Fibroblast of skin of abdomen (primary cell): ENCODE measurements at places on chromosomes 6 and 20.

GRCh38 chr20:62366370-62367135 is 559 bp downstream of the LAMA5 start:
- no peak for DNase-seq

DNA sequence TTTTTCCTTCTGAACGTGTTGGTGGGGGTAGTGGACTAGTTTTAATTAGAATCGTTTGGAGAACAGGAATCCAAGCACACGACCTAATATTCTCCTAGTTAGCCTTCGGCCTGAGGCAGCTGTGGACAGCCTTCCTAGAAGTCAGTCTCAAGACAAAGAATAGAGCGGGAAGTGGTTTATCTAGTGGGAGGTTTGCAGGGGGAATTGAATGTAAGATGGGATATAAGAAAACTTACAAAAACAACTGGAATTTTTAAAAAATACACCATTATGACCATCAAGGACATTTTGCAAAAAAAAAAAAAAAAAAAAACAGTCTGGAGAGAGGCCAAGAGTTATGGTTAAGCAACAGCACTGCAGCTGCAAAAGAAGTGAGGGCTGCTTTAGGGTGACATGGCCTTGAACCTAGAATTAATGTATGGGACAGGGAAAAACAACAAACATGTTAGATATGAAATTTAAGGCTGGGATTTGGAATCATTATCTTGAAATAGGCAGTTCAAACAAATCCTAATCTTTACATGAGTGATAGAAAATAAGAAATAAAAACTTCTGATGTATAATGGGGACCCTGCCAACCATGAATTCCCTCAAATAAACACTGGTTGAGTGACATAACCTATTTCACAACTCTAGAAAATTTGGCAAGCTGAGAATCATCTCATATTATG is 40.2 kb downstream of the PLAGL1 start:
- peak; percentile 27 for DNase-seq

- no peak for DNase-seq
Measured at GRCh38 chr20:37161830-37162549, 17.1 kb upstream of the RPN2 start.

- DNase-seq, result no peak
Measured at GRCh38 chr6:158077676-158078075, 90.4 kb downstream of the SERAC1 start.

DNA sequence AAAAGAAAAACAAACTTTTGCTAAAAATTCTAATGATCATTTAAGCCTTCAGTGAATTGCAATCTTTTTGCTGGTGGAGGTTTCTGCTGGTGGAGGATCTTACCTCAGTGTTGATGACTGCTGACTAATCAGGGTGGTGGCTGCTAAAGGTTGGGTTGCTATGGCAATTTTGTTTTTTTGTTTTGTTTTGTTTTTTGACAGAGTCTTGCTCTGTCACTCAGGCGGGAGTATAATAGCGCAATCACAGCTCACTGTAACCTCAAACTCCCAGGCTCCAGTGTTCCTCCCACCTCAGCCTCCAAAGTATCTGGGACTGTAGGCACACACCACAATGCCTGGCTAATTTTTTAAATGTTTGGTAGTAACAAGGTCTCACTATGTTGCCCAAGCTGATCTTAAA is 94.7 kb downstream of the ANKRD6 start:
- DNase-seq, result no peak

- DNase-seq, result peak; percentile 86
Measured at GRCh38 chr6:38509713-38510112, 130.0 kb downstream of the BTBD9 start.

DNA sequence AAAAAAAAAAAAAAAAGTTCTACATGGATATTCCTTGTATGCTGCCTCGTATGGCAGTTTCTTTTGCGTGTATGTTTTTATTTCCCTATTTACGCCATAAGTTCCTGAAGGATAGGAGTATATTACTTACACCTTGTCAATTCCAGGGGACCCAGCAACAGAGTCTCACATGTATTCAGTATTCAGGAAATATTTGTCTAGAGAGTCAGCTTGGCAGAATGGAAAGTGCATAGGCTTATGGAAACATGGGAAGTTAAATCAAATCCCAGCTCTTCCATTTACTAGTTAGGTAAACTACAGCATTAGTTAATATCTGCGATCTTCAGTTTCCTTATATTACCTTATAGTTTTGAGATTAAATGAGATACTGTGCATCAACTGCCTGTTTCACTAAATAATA is 51.1 kb upstream of the SLC22A16 start:
- no peak for DNase-seq

GRCh38 chr6:105402090-105402938 is 568 bp downstream of the PREP start:
- peak; percentile 37 for DNase-seq

DNA sequence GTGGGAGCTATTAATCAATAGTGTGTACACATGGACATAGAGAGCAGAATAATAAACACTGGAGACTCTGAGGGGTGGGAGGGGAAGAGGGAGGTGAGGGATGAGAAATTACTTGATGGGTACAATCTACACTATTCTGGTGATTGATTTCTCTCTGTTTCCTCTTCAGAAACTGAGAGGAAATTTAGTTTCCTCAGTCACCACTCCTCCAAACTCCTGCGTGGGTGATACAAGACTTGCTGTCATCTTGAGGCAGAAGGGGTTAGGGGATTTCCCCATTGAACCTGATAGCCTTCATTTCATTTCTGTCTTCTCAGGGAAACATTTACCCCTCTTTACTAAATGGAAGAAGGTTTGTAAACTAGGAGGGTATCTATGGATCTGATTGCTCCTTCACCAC is 84.3 kb upstream of the ESR1 start:
- DNase-seq, result no peak

- DNase-seq, result no peak
Measured at GRCh38 chr6:166834049-166834448, 122.3 kb downstream of the RNASET2 start.

GRCh38 chr6:125066964-125067363 is 86.6 kb upstream of the TPD52L1 start:
- DNase-seq, result peak; percentile 59

GRCh38 chr6:147637620-147638195 is 129.2 kb downstream of the SAMD5 start:
- no peak for DNase-seq

- DNase-seq, result no peak
Measured at GRCh38 chr6:116745176-116745575, 20.3 kb downstream of the FAM162B start.

DNA sequence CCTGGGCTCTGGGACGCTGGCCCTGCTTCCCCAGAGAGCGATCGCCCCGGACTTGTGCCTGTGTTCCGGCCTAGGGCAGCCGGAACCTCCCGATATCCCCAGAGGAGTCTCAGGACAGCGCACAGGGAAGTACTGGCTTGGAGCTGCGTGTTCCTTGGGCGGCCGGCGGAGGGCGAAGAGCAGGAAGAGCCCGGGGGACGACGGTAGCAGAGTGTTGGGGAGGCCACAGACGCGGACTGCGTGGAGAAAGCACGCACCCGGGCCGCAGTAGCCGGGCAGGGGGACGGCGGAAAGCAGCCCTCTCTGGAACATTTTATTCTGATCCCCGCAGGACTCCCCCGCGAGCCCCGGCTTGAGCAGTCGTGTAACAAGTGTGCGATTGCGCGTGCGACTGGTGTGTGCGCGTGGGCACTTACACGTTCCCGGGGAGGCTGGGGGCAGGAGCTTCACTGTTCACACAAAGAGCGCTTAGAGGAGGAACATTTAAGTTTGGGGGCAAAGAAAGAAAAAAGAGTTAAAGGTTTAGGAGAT is 36.1 kb downstream of the NCR2 start:
- DNase-seq, result peak; percentile 48

- DNase-seq, result no peak
Measured at GRCh38 chr20:48287021-48287494, 501.8 kb upstream of the SULF2 start.

- peak; percentile 13 for DNase-seq
Measured at GRCh38 chr6:31178143-31179041, 7.9 kb upstream of the POU5F1 start.

DNA sequence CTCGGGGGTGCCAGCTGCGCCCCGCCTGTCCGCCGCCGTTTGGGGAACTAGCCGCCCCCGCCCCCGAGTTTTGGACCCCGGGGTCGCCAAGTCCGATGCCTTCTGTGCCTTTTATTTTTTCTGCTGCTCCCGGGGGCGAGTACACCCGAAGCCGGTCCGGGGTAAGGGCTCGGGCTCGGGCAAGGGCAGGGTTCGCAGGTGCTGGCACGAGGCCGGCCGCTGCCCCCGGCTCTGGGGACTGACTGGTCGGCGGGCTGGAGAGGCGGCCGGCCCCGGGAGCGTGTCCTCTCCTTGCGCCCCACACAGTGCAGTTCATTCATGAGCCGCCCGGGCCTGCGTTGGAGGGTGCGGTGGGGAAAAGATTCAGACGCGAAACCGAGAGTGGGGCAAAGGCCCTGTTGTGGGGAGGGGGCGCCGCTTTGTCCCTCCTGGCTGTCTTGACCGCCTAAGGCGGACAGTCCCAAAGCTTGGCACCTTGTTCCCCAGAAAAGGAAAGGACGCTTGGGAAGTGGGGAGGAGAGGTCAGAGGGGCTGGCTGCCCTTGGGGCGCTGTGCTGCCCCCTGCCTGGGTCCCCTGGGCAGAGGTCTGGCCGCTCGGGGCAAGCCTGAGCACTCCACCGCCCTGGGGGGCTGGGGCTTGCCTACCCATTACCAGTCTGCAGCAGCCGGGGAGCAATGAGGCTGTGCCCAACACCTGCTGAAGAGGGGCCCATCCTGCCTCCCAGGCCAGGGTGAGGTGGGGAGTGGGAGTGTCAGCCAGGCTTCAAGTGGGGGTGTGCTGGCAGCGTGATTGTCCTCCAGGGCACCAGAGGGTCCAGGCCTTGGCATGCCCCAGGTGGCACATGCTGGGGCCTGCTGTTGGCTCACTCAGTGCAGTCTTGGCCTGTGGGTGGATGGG is 915 bp downstream of the TMEM63B start:
- DNase-seq, result no peak

DNA sequence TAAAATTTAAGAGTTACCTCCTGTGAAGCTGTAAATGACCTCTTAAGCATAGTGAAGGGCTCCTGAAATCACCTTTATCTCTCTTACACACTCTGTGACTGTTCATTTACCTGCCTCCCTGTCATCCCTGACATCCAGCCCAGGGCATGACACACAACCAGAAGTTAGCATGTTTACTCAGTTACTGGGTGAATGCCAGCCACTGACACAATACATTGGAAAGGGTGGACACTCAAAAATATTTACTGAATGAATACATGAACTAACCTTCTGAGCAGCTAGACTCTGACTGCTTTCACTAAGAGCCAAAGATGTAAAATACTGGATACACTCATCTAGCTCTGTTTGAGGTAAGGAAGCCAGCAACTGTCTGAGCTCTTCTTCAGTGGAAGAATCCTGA is 25.3 kb downstream of the SERAC1 start:
- peak; percentile 63 for DNase-seq
